ENCODE measurements at places on chromosomes 3 and 15.

DNA sequence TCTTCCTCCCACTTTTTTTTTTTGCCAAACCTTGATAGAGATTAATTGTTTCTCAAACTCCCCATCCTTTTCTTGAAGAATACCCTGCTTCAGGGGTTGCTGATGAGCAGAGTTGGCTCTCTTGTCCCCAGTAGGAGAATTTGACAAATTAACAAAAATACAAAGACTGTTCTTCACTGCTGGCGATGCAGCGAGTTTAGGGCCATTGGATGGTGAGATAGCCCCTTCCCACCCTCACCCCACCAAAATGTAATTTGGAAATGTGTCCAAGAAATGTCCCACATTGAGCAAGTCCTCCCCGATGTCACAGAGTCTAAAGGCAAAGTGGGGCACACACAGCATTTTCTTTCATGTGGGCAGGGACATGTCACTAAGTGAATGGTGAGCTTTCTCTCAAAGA, 136.0 kb upstream of the RARB start:
- no peak for DNase-seq

DNA sequence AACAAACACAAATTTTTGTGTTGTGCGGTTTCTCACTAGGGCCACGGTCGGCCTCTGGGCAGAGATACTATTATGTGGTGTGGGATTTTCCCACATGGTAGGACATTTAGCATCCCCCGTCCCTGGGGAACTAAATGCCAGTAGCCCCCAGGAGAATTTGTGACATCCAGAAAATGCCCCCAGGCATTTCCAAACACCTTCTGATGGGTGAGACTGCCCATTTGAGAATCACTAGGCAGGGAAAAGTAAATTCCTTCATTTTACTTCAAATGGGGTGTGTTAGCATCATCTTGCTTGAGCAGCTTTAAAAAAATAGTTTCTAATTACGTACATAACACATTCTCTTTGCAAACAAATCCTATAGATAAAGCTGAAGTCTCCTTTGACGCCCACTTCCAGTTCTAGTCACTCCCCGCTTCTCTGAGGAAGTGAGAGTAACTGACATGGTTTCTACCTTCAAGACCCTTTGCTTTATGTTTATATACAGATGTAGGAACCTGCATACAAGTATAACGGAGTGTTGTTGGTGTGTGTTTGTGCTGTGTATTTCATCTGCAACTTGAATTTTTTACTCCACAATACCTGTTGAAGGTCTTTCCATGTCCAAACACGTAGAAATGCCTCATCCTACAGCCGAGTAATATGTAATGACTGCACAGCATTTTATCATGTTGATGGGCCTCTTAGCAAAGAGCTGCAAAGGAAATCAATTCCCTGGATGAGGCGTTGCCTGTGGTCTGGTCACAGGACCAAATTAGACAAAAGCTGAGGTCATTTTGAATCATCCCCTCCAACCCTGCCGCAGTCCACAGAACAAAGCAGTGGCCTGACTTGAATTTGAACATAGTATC, 31.4 kb upstream of the ZBTB38 start:
- peak; percentile 86 for DNase-seq

DNA sequence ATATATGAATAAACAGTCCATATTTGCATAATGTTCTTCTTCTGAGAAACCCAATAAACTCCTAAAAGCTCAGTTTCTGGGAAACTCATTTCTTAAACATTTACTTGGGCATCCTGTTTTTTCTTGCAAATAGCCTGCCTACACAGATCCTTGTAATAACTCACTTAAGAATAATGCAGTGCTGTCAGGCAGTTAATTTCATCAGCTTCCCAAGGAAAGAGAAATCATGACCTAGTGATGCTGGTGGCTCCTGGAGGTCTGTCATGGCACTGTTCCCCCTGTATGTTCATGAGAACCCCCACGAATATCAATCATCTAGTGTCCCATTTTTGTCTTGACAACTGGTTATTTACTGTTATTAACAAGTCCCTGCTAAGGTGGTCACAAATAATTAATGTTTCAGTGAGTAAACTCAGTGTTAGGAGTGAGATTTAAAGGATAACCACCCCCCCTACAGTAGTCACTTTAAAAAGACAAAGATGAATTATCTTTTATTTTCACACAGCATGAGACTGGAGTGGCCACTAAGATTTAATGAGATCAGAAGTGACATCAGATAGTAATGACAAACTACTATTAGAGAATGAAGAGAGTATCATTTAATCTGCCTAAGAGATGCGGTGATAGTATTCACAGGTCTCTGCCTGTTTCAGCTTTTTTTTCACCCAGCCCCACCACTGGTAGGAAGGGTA, 279.5 kb upstream of the NECTIN3 start:
- DNase-seq: peak; percentile 30

GRCh38 chr3:13507570-13508339, 27.6 kb downstream of the HDAC11 start:
- DNase-seq: no peak

DNA sequence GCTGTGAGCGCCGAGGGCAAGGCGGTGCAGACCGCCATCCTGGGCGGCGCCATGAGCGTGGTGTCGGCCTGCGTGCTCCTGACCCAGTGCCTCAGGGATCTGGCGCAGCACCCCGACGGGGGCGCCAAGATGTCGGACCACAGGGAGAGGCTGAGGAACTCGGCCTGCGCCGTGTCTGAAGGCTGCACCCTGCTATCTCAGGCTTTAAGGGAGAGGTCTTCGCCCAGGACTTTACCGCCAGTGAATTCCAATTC, 2.3 kb downstream of the TLNRD1 start:
- no peak for DNase-seq

GRCh38 chr3:13332158-13332557, 88.0 kb downstream of the NUP210 start:
- DNase-seq: peak; percentile 18

DNA sequence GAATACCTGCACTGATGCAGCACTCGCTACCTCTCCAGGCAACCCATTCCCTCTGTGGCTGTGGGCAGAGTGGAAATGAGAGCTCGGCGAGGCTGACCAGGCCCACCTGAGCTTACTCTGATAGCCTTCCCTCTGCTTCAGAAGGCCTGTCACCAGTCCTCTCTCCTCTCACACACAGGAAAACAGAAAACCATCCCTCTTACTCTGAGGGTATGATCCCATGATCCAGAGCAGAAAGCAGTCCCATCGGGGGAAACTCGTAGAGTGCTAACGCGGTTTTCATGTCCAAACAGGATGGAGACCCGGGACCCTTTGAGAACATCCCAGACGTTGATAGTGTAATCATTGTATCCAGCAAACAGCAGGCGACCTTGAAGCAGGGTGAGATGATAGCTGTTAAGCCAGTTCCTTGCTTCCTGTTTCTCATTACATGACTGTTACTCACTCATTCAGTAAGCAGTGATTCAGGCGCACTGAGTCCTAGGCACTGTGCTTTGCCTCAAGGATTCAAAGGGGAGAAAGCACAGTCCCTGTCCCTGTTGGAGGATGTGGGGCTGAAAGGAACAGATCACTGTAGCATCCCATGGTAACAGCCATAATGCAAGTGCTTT, 11.8 kb upstream of the BCL2L10 start:
- peak; percentile 82 for DNase-seq
